Smooth muscle cell of the umbilical artery (primary cell): ENCODE measurements at places on chromosomes 7 and 10. TPM values are rescaled to one million over a fixed set of nuclear protein-coding genes. Genes with fewer than 3 reads are reported as not detected.

Gene GRID1
- total RNA-seq = 0.09 and 0.30 TPM in 2 replicates

Gene ACSL5
- 0.30 and 0.46 TPM in 2 replicates for total RNA-seq

Gene PAX4
- not detected in 2 replicates for total RNA-seq

Gene ADARB2
- total RNA-seq = not detected in 2 replicates

Gene CHAT
- not detected in 2 replicates for total RNA-seq

Gene ZNF735
- not detected in 2 replicates for total RNA-seq

Gene FGFBP3
- total RNA-seq = 0.59 and 0.74 TPM in 2 replicates

Gene OR9A2
- total RNA-seq = not detected in 2 replicates

Gene NRP1
- total RNA-seq = 200 and 546 TPM in 2 replicates

Gene BEND7
- 4.8 and 5.9 TPM in 2 replicates for total RNA-seq

Gene C10orf95
- total RNA-seq = not detected in 2 replicates

Gene SH2D4B
- under 0.01 TPM in 1 of 2 replicates, not detected in the other for total RNA-seq

Gene SEMA3A
- total RNA-seq = 18.1 and 28.1 TPM in 2 replicates

Gene TCAF2
- 1.8 and 2.4 TPM in 2 replicates for total RNA-seq

Gene SLC35G1
- total RNA-seq = 3.1 and 3.9 TPM in 2 replicates

Gene C1QL3
- under 0.01 and 0.18 TPM in 2 replicates for total RNA-seq

Gene C10orf67
- total RNA-seq = 0.18 TPM in 1 of 2 replicates, not detected in the other

Gene RASSF4
- total RNA-seq = 5.9 and 7.5 TPM in 2 replicates

Gene GBX1
- total RNA-seq = not detected in 2 replicates

Gene PILRA
- 0.89 TPM in 1 of 2 replicates, not detected in the other for total RNA-seq

Gene HTR5A
- not detected in 2 replicates for total RNA-seq

Gene METTL27
- total RNA-seq = 5.0 and 9.6 TPM in 2 replicates

Gene NAPEPLD
- 8.9 and 11.0 TPM in 2 replicates for total RNA-seq

Gene OR2A7
- not detected in 2 replicates for total RNA-seq
